ENCODE measurements at places on chromosomes 6 and 20.

- no peak for DNase-seq
These were observed 126.4 kb downstream of the BANF2 start for GRCh38 chr20:17825960-17826843.

DNA sequence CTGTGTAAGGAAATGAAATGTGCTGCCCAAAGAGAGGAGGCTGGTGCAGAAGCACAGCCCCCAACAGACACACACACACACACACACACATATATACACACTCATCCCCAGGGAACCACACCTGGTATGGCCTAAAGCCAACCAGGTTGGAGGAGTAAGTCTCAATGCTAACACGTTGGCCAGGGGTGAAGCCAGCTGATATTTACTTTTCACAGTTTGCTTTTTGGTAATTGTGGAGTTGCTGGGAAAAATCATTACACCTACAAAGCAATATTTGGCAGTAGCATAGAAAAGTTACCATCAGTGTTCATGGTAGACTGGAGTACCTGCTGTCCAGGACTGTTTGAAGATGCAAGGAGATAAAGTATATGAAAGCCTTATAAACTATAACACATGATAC is 50.3 kb upstream of the NAA20 start:
- no peak for DNase-seq

GRCh38 chr6:111718326-111718725 is 112.6 kb upstream of the TRAF3IP2 start:
- no peak for DNase-seq

- no peak for DNase-seq
These were observed 171.7 kb downstream of the WDR27 start for GRCh38 chr6:169529931-169530751.

- DNase-seq, result no peak
These were observed 104.1 kb upstream of the SLC35B3 start for GRCh38 chr6:8539453-8539852.

DNA sequence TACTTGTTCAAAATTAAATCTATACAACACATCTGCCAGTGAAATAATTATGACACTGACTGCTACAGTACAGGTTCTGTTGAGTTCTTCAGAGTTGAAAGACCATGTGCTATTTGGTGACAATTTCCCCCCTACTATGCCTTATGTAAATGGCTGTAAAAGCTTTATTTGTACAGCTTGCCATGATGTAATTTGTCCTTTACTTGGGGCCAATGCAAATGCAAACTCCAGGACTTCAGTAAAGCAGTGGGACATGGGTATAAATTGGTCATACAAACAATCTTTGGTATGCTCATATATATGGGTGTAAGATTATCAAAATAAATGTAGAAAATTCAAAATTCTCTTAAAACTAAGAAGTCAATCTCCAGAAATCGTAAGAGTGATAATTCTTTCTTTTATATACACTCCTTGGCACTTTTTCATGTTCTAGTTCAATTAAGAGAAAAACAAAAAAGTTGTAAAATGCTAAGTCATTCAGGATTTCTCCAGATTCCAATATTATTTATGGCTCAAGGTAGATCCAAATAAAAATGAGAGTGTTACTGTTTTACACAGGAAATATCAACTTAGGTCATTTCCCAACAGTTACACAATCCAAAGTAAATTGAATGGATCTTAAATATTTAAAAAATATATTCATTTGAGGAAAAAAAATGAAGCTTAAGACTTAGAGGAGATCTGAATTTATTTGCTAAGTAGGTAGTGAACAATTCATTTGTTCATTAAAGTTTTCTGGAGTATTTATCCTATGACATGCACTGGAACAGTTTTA is 1310.5 kb upstream of the CITED2 start:
- DNase-seq, result no peak

DNA sequence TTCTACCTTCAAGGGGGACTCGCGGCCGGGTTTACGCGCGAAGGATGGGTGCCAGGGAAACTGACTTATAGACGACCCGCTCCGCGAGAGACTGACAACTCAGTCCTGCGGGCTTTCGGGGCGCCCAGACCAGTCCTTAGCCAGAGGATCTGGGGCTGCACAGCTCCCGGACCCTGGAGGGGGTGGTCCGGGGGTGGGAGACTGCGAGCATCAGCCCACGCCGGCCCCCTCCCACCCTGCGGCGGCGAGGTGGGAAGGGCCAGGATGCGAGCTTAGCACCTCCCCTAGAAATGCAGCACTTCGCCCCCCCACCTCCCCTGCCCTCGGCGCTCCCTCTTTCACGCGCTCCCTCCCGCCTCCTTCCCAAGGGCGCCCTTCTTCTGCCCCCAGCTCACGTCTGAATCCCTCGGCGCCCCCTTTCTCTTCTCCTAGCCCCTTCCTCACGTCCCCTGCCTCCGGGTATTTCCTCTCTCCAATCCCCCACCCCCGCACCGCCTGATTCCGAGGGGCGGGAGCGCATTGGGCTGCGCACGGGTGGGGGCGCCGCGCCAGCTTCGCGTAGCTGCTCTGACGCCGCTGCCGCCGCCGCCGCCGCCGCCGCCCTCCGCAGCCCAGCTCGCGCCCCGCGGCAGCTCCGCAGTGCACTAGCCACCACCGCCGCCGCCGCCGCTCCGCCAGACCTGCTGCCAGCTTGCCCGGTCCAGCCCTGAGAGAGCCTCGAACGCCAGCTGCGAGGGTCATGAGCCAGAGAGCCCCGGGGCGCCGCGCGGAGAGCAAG is at the start of gene SLC32A1:
SLC32A1 (plus strand) TSS at position 639 of the 778 bp plus-strand sequence. CDS start 239 bp downstream, outside the sequence.
- DNase-seq, result no peak

DNA sequence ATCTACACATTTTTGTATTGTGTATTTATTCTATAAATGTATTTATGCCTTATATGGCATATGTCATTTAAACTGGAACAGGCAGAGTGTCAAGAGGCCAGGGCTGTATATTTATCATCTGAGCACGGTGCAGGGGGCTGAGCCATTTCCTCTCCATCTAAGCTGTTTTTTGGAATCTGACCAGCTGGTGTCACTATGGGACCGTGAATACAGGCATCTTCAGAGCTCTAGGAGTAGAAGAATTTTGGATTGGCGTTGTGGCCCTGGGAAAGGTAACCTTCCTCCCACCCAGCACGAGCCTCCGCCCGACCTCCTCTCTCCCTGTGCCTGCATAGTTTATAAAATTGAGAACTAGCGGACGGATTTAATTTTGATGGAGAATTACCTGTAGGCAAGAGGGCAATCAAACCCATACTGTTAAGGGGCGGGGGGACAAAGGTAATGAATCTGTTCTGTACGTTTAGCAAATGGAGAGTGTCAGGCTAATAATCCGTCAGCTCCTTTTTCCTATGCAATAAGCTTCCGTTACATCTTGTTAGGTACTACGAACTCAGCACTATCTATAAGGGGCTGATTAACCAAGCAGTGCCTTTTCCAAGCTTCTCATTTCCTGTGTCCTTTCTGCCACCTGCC is 29.0 kb upstream of the EEF1E1 start:
- peak; percentile 6 for DNase-seq

- DNase-seq, result no peak
These were observed 418.2 kb downstream of the GJA1 start for GRCh38 chr6:121853686-121854085.

DNA sequence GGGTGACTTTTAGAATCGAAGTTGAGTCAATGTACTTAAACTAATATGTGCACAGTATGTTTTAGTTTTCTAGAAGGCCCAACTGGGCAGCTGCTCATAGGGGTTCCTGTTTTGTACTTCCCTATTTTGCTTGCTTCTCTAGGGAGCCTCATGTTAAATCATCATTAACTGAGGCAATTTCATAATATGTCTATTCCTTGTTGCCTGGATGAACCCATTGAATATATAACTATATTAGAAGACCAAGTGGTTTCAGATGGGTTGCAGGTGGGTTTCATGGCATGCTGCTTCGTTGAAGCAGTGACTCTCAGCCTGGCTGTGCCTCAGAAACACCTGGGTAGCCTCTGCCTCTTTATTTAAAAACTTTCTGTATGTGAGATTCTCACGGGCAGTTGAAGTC is 22.2 kb downstream of the CARMIL1 start:
- DNase-seq, result no peak

GRCh38 chr20:38789503-38790199 is 15.8 kb upstream of the PPP1R16B start:
- DNase-seq, result no peak

DNA sequence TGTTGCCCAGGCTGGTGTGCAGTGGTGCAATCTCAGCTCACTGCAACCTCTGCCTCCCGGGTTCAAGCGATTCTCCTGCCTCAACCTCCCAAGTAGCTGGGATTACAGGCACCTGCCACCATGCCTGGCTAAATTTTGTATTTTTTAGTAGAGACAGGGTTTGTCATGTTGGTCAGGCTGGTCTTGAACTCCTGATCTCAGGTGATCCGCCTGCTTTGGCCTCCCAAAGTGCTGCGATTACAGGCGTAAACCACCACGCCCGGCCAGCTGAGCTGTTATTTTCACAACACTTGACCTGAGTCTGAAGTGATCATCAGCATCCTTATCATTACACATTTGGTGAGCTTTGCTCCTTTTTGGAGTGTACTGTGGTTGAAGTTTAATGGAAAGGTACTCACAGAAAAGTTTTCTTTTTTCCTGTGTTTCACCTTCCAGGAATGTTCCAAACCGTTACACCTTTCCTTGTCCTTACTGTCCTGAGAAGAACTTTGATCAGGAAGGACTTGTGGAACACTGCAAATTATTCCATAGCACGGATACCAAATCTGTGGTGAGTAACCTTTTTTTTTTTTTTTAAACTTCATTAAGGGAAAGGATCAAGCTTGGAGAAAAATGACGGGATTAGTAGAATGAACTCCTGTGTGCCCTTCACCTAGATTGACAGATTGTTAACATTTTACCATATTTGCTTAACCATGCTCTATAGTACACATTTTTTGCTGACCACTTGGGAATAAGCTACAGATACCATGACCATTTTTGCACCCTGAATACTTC is 9.7 kb downstream of the RNF114 start:
- DNase-seq, result no peak

- no peak for DNase-seq
These were observed 139.9 kb downstream of the AGPAT4 start for GRCh38 chr6:161133963-161134362.

DNA sequence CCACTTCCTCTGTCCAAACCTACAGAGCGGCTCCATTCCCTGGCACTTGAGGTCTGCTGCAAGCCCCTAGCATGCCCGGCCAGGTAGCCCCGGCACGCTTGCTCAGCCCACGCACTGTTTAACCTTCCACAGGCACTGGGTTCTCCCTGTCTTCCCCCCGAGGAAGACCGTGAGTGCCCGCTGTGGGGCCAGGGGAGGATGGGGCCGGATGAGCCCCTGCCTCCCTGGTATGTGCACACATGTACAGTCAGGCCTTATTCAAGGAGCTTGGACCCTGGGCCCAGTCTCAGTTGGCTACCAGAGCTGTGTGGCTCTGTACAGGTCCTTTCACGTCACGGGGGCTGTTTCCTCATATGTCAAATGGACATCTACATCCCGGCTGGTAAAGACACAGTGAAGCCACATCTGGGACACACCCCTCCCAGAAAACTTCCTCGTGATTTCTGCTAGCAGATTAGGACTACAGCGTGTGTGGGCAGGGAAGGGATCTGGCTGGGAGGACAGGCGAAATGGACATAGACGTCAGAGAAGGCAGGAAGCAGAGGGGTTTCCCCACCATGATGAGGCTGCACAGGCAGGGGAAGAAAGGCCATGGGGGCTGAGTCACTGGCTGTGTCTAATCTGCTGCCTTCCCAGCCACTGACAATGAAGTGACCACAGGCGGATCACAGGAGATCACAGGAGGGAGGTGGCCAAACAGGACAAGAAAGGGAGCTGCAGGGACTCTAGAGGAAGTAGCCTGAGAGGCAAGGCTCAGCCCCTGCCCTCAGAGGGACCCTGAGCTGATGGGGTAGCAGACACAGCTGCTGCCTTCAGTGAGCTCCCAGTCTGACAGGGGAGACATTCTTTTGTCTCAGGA is 62.9 kb downstream of the MRPL14 start:
- DNase-seq, result no peak

- DNase-seq, result no peak
These were observed 242.7 kb downstream of the MYLK4 start for GRCh38 chr6:2508071-2508470.

GRCh38 chr6:41505122-41506049 is 40.8 kb upstream of the FOXP4 start:
- no peak for DNase-seq

GRCh38 chr6:81439417-81439816 is 313.1 kb downstream of the TENT5A start:
- DNase-seq, result no peak

GRCh38 chr6:108896111-108896661 is 48.0 kb downstream of the ARMC2 start:
- DNase-seq, result no peak

- DNase-seq, result no peak
These were observed 7.8 kb downstream of the TEAD3 start for GRCh38 chr6:35489066-35489465.

GRCh38 chr20:63190828-63191227 is 25.1 kb downstream of the YTHDF1 start:
- DNase-seq, result no peak

All from stimulated activated CD8-positive, alpha-beta memory T cell treated with anti-CD3 and anti-CD28 coated beads, Interleukin-15, amount 100 ng/mL, for 1 hour (primary cell).